ENCODE measurements at places on chromosomes 2 and 18.

GRCh38 chr18:23542461-23542860 is 39.1 kb downstream of the RMC1 start:
- no peak for DNase-seq

DNA sequence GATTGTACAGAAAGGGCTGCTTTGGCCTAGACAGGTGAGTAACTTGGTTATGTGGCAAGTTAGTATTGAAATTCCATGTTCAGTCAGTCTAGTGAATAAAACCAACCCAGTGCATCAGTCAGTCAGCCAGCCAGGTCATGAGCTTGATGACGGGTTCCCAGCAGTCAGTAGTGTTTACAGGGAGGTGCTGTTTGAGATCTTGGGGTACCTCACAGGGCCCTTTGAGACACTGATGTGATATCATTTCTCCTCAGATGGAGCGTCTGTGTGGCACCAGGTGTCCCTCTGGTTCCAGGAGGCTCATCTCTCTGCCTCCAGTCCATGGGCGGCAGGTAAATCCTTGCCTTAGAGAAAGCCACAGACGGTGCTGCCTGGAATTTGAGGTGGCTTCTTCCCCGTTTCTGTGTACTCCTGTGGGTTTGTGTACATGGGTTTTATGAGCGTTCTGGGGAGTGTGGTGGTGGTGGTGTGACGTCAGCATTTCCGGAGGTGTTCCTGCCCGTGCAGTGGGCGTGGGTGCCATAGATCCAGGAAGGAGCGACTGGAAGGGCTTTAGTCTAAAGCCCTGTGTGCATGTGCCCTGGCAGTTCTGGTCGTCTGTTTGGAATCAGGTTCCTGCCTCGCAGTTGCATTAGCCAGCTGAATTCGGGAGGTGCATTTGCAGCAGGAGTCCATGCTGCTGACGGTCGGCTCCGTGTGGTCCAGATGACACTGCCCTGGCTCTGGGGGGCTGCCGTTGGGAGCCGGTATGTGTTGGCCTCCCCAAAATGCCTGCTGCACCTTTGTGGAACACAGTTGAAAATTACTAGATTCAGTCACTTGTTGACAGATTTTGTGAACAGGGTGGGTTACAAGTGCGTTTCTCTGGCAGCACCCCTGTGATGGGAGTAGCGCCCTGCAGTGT is 2.1 kb downstream of the CTDP1 start:
- DNase-seq: peak; percentile 68

GRCh38 chr2:55156326-55156725 is 75.8 kb downstream of the CLHC1 start:
- no peak for DNase-seq

GRCh38 chr2:148660999-148661398 is 16.4 kb downstream of the EPC2 start:
- DNase-seq: no peak

GRCh38 chr2:240786355-240786841 is 33.6 kb downstream of the KIF1A start:
- DNase-seq: no peak

- no peak for DNase-seq
Observed at GRCh38 chr2:20092226-20092900, 40.9 kb upstream of the LAPTM4A start.

GRCh38 chr2:105403783-105404698 is 5.2 kb upstream of the FHL2 start:
- DNase-seq: no peak

GRCh38 chr2:105803337-105803736 is 58.6 kb downstream of the NCK2 start:
- peak; percentile 45 for DNase-seq

DNA sequence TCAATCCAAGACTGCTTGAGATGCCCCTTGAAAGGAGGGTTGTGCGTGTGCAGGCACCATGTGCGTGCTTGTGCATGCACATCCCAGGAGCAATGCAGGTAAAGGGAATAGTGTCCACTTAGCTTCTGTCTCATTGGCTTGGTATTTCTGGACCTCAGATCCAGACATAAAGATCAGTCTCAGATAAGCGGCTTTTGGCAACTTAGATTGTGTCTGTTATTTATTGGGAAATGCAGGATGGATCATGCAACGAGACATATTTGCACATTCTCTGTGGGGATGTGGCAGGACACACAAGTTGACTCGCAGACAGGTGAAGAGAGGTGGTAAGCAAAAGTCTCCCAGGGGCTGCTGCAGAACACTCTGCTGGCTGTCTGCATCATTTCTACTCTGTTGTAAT is 67.9 kb downstream of the SETBP1 start:
- DNase-seq: no peak

DNA sequence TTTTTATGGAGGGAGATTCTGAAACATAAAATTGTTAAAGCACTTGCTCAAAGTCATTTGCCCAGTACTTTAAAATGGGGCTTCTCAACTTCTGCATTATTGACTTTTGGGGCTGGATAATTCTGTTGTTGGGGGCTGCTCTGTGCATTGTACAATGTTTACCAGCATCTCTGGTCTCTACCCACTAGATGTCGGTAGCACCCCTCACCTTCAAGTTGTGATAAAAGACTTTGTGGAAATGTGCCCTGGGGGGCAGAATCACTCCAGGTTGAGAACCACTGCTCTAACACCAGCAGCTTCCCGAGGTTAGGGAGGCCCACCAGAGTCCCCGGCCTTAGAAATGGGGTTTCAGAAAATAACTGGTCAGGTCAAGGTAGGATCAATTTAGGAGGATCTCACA is 26.8 kb upstream of the CUL3 start:
- no peak for DNase-seq

GRCh38 chr2:160813506-160813858 is 319.9 kb upstream of the RBMS1 start:
- no peak for DNase-seq

DNA sequence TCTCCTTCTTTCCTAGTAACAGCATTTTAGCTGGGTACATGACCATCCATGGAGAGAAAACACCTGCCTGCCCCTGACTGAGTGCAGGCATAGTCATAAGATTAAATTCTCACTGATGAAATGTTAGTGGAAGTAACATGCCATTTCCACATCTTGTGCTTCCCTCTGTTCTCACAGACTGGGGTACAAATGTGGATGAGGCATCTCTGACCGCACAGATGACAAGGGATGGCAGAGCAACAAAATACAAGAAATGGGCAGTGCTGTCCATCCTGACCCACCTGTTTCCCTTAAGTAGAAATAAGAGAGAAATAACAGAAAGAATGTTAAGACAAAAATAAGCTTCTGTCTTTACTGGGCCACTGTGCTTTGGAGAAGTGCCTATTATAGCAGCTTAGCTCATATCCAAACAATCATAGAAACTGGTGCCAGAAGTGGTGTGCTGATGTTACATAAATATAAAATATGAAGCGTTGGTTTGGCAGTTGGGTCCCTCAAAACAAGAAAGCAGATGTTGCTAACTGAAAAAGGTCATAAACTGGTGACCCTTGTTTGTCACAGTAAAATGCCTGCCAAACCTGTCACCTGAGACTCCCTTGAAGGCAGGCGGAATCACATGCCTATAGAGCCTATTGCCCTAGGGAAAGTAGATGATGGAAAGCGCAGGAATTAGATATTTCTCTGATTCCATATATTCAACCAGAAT is 72.4 kb upstream of the CCDC150 start:
- no peak for DNase-seq

DNA sequence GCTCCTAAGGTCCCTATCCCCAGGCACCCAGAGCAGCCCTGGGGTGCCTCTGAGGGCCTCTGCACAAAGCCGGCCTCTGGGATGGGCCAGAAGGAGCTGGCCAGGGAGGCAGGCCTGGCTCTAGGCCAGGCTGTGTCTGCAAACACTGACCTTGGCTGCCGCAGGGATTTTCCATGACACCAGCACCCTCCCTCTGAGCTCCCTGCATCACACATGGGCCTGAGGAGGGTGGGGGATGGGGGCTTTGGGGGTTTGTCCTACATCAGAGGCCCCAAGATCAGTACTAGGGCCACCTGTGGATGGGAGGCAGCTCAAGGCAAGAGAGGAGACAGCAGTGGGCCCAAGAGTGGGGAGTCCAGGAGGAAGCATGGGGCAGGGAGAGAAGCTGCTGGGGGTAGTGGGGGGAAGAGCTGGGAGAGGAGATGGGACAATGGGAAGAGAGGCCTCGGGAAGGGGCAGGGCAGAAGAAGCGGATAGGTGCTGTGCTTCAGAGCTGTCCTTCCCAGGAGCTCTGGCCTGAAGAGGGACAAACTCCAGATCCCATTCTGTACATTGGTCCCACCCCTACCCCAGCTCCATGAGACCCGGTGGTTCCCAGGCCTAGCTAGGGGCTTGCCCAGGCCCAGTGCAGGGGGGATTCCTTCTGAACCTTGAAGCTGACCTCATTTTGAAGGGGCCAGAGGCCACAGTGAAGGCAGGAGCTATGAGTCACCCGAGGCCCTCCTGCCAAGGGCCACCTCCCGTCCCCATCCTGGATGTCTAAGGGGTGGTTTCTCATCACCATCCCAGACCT is 28.0 kb downstream of the KCNK3 start:
- no peak for DNase-seq

- no peak for DNase-seq
Observed at GRCh38 chr2:8638327-8638726, 43.5 kb upstream of the ID2 start.

GRCh38 chr2:235095569-235095968 is 143.8 kb downstream of the SH3BP4 start:
- DNase-seq: no peak

GRCh38 chr2:172234716-172235691 is 132.3 kb upstream of the DLX2 start:
- peak; percentile 33 for DNase-seq

GRCh38 chr2:17540093-17540812 is at the start of gene VSNL1:
TSS of gene VSNL1 (plus strand) at chr2:17540696. CDS start at chr2:17592075, 51,379 bp downstream.
- DNase-seq: no peak

GRCh38 chr2:173149491-173149890 is 73.8 kb downstream of the MAP3K20 start:
- DNase-seq: peak; percentile 59

GRCh38 chr18:14928396-14928795 is 180.4 kb downstream of the ANKRD30B start:
- DNase-seq: no peak
